ENCODE measurements at places on chromosomes 1 and 21. TPM values are rescaled to one million over a fixed set of nuclear protein-coding genes. Genes with fewer than 3 reads are reported as not detected.

DNA sequence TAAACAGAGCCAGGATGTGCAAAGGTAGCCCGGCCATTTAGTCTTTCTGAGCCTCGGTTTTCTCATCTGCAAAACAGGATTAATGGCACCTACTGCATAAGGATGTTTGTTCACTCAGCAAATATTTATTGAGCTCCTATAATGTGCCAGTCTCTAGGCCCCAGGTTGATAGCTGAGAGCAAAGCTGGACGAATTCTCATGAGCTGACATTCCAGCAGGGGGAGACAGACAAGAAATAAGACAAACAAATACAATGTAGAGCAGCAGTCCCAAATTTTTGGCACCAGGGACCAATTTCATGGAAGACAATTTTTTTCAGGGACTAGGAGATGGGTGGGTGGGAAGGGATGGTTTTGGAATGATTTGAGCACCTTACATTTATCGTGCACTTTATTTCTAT is 74.3 kb upstream of the PAX7 start:
- peaks cover 2% of the 10 kb centered on the region for H3K27me3 ChIP-seq
- no peaks in the 10 kb centered on the region for H3K36me3 ChIP-seq
- DNase-seq: no peak
- no peak overlapping the region for H3K27ac ChIP-seq
- H3K4me3 ChIP-seq: no peak overlapping the region

The FCRL5 gene
- total RNA-seq: not detected

The FAM131C gene
- 0.11 TPM for total RNA-seq

The TRIM67 gene
- 1.1 TPM for total RNA-seq

DNA sequence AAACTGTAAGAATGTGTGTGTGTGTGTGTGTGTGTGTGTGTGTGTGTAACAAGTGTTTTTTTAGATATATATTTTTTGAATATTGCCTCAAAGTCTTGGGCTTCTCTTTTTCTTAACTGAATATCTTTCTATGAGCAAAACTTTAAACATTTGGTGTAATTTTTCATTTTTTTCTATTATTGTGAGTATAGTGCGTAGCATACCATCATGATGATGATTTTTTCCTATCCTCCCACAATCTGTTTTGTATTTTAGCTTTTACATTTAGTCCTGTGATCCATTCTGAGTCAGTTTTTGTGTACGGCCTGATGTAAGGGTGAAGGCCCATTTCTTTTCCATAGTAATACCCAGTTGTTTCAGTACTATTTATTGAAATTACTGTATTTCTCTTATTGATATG is 680.6 kb downstream of the TTLL7 start:
- H3K27me3 ChIP-seq: no peaks in the 10 kb centered on the region
- no peak overlapping the region for H3K4me3 ChIP-seq
- DNase-seq: no peak
- no peaks in the 10 kb centered on the region for H3K36me3 ChIP-seq
- no peak overlapping the region for H3K27ac ChIP-seq
- no peaks in the 10 kb centered on the region for H3K4me1 ChIP-seq

All from astrocyte (in vitro differentiated cells and primary cell).